CD8-positive, alpha-beta memory T cell (primary cell): ENCODE measurements at places on chromosomes 3 and 15.

DNA sequence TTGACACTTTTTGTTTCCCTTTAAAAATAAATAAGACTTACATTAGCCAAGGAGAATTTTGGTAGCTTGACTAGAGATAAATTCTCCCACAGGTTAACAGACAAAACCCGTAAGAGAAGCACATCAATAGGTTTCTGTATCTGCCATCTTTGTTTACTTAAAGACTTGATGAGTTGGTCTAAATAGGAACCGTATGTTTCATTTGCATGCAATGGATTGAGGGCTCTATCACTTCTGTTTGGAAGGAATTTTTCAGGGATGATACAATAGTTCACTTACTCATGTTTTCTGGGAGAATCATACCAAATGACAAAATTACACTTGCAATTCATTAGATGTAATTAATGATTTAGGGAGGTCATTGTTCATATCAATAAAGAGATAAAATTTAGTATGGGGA lies 631.5 kb upstream of the NR2F2 start:
- DNase-seq = no peak

GRCh38 chr3:148601766-148602685 lies 95.7 kb upstream of the AGTR1 start:
- DNase-seq = no peak

DNA sequence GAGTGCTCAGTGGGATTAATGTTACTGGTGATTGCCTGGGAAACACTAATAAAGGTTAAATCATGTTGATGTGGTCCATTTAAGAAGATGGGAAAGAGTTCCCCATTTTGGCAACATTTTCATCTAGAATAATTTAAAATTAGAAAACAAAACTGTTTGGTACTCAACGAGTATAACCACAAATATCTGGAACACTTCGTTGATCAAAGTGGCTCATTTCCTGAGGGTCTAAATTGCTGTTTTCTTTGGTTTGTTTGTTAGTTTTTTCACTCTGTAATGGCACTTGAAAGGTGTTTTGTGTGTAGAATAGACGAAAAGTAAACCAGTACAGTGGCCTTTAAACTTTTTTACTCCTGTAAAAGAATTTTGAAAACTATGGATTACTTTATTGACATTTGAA lies 73.9 kb downstream of the BBX start:
- DNase-seq = no peak

DNA sequence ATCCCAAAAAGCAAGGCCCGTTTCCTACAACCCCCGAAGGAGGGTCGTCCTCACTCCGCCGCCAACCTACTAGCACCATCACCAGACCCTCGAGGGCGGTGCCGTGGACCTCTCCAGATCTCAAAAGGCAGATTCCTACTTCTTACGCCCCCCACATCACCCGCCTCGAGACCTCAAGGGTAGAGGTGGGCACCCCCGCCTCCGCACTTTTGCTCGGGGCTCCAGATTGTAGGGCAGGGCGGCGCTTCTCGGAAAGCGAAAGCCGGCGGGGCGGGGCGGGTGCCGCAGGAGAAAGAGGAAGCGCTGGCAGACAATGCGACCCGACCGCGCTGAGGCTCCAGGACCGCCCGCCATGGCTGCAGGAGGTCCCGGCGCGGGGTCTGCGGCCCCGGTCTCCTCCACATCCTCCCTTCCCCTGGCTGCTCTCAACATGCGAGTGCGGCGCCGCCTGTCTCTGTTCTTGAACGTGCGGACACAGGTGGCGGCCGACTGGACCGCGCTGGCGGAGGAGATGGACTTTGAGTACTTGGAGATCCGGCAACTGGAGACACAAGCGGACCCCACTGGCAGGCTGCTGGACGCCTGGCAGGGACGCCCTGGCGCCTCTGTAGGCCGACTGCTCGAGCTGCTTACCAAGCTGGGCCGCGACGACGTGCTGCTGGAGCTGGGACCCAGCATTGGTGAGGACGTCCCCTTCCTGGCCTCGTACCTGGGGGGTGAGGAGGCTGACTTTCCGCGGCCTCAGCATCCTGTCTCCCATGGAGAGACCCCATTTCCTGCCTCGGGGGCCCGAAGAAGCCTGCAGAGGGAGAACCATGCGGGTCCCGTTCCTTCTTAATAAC lies at the start of gene MYD88:
MYD88 (plus strand) TSS at position 313 of the 842 bp plus-strand sequence; CDS start at position 353, 40 bp downstream.
- peak; percentile 81 for DNase-seq

DNA sequence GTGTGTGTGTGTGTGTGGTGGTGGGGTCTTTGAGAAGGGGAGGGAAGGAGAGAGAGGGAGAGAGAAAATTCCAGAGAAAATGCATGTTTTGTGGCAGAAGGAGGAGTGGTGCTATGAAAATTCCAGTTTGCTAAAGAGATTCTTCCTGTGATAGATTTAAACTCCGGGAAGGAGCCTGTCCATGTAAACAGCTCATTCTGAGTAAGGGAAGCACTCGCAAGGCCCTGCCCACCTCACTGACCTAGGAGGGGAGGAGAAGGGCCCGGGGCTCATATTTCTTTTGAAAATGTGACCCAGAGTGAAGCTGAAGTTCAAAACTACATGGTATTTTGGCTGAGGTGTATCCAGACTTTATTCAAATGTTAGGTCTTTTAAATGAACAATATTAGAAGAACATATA lies 41.3 kb downstream of the ADAMTSL3 start:
- DNase-seq = no peak

DNA sequence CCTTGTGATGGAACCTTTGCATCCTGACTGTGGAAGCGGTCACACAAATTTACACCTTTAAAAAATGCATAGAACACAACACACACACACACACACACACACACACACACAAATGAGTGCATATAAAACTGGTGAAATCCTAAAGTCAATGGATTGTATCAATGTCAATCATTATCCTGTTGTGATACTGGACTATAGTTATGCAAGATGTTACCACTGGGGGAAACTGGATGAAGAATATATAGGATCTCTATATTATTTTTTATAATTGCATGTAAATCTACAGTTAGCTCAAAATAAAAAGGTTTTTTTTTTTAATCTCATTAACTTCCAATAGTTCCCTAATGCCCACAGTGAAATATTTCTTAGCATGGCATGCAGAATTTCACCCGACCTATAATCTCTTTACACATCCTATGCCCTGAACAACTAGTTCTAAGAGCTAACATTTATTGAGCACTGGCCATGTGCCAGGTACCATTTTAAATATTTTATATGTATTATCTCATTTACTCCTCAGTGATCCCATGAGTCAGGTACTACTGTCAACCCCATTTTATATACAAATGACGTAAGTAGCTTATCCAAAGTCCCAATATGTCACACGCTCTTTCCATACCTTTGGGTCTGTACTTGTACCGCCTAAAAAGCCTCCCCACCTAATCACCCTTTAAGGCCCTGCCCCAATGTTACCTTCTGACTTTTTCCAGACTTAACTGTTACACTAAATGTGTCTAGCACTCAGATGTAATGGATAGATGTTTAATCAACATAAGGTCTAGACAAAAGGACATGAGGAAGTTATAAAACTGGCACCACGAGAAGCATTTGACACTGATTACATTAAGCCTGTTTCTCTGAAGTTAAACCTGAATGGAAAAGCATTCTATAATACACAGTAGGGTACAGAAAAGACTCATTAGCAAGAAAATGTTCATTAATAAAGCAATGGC lies 5.5 kb downstream of the ABCC5 start:
- no peak for DNase-seq

DNA sequence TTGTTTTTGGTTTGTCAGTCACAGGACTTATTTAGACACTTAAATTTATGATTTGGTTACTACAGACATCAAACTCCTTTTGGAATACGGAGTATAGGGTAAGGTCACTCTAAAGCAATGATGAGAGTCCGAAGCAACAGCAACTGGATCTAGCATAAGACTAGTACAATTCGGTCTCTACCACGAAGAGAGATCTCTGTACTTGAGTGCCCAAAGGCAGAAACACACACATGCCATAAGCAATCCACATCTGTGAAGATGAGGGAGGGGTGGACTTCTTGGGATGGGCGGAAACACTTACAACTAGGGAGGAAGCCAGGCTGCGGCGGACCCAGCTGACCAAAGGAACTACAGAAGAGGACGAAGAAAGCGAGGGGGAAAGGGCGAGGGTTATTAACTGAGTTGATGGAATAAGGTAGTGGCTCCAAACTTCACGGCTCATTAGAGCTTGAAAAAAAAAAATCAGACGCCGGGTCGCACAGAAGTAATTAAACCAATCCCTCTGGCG lies 595 bp downstream of the DPH6 start:
- DNase-seq = no peak

- DNase-seq = no peak
Measured at GRCh38 chr3:144350125-144350524, 378.5 kb downstream of the DIPK2A start.

GRCh38 chr3:153639631-153640030 lies 477.6 kb downstream of the RAP2B start:
- DNase-seq = no peak

GRCh38 chr15:92808598-92809063 lies 91.5 kb upstream of the CHD2 start:
- DNase-seq = no peak

DNA sequence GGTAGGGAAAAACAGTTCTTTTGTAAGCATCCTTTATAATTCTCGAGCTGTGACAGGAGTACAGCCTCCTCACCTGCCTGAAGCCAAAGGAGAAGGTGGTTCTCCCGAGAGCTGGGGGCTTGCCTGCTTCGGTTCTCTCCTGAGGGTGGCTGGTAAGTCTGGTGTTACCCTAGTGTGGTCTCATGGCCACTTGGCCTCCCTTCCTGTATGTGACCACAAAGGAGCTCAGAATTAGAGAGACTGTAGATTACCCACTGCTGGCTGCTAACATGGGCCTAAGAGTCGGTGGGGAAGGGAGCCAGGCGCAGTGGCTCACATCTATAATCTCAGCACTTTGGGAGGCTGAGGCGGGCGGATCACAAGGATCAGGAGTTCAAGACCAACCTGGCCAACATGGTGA lies 12.6 kb downstream of the PDHB start:
- DNase-seq = no peak

DNA sequence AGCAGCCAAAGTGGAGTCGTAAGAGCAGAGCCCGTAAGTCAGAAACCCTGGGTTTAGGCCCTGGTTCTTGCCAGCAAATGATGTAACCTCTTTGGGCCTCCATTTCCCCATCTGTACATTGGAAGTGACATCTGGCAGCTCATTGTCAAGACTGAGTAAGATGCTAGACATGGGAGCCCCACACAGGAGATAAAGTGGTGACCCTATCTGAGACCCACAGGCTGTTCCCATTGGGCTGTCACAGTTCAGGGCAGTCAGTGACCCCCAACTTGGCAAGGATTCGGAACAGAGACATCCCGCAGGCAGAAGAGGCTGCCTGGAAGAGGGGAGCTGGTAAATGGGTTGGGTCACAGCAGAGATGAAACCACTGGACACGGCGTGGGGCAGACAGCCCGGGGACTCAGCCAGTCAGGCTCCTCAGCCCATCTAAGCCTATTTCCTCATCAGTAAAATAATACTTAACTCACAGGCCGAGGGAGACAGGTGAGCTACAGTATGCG lies 1.8 kb downstream of the CLN6 start:
- no peak for DNase-seq

DNA sequence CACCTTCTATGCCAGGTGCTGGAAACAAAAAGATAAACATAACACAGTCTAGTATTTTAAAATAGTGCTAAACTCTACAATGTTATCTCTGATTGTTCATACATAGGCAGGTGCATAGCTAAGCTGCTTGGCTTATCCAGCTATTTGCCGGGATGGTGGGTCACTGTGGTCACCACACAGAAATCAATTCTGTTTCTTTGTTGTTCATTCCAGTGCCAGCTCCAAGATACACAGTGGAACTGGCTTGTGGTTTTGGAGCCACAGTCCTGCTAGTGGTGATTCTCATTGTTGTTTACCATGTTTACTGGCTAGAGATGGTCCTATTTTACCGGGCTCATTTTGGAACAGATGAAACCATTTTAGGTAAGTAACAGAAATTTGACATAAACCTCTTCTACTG lies 130.2 kb downstream of the IL1RAP start:
- no peak for DNase-seq

DNA sequence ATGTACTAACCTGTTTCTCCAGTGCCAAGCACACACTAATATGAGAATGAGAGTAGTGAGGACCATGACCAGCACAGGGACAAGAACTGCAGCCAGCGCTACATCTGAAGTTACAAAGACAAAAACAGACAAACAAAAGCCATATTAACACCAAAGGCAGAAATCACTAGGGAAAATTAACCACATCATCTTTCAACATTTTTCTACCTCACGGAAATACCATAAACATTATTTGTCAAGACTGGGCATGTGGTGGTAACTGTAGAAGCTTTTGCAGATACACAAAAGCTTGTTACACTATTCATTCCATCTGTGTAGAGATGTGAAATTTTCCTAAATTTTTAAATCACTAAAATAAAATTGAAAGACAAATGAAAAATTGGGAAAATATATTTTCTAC lies 44.9 kb downstream of the ST3GAL6 start:
- no peak for DNase-seq

DNA sequence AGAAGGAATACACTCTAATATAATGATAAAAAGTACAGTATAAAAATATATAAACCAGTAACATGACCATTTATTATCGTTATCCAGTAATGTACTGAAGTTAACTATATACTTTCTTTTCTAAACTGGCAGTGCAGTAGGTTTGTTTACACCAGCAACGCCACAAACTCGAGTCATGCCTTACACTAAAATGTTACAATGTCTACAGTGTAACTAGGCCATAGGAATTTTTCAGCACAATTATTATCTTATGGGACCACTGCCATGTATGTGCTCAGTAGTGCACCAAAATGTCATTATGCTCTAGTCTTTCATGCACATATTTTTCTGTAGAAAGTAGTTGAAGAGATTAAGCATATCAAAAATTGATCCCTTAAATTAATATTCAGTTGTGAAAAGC lies 609.8 kb upstream of the BCHE start:
- DNase-seq = no peak

DNA sequence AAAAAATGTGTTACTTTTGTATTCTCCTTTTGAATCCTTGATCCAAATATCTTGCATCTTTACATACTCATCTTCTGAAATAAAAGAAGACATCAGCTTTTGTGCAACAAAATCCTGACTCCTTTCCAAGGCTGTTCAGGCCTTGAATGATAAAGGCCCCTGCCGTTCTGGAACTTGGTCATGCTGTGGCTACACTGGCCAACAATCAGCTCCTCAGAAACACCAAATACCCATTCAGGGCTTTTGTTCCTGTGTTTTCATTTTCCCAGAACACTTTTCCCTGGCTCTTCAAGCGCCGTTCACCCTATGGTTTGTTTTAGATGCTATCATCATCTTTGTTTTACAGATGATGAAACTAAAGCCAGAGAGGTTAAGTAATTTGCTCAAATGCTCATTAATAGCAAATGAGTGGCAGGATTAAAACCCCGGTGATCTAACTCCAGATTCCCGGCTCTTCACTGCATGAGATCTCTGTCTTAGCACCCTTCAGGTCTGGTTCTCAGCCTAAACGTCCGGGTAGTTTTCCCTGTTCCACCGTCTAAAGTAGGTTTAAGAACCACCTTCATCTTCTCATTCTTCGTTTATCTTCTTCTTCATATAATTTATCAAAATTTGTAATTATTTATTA lies 58.3 kb downstream of the EPHA3 start:
- no peak for DNase-seq

GRCh38 chr3:123261666-123262065 lies 59.9 kb downstream of the SEC22A start:
- no peak for DNase-seq
